ENCODE measurements at places on chromosomes 3 and 15.
A peak's percentile ranks its signal among the peaks of the same experiment; 100 is the strongest.

GRCh38 chr15:65856821-65857455, 12.4 kb upstream of the RAB11A start:
- peak; percentile 70 for DNase-seq

DNA sequence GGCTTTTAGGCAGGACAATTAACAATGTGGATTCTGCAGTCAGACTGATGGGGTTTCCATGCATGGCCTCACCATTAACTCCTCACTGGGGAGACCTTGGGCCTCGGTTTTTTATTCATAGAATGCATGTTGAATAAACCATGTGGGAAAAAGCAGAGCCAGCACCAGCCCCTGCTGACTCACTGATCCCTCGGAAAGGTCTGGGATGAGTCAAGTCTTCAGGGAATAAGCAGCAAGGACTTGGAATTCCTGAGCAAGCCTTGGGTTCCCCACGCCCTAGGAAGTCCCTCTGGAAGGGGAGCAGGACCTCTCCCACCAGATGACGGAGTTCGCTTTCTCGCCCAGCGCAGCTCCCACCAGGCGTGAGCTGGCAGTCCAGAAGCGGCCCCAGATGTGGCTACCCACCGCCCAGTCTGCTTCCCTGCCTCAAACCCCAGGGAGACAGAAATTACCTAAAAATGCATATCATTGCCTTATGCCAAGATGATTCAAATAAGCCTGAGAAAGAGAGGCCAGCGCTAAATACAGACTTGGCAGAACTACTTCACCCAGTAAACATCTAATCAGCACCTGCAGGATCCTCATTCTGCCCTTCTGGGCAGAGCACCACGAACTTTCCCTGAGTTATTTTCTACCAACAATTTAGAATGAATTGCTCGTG, 45.4 kb downstream of the BTD start:
- DNase-seq = peak; percentile 73

DNA sequence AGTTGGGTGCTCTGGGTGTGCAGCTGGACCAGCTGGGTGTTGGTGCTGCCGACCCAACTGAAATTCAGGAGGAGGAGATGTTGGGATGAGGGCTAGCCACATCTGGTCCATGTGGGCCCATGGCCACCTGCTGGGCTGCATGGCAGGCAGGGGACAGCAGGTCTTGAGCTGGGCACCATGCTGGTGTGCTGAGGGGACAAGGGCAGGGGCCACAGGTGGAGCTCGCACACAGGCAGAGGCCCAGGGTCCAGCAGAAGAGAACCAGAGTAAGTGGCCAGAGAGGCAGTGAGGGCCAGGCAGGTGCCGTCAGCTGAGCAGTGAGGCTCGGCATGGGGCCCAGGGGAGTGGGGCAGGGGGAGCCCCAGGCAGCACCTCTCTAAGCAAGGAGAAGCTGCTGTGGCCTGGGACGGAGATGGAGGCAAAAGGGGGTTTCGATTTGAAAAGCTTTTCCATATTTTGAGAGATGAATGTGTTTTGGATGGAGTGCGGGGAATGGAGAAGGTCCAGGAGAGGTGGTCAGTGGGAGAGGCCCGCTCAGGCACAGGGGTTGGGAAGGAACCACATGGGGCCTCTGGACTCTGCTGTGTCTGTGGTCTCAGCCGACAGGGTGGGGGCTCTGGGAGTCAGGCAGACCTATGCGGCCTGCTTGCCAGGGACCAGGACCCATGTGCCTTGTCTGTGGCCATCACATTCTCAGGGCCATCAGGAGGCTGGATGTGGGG, 30.5 kb upstream of the PLXNA1 start:
- DNase-seq = no peak

DNA sequence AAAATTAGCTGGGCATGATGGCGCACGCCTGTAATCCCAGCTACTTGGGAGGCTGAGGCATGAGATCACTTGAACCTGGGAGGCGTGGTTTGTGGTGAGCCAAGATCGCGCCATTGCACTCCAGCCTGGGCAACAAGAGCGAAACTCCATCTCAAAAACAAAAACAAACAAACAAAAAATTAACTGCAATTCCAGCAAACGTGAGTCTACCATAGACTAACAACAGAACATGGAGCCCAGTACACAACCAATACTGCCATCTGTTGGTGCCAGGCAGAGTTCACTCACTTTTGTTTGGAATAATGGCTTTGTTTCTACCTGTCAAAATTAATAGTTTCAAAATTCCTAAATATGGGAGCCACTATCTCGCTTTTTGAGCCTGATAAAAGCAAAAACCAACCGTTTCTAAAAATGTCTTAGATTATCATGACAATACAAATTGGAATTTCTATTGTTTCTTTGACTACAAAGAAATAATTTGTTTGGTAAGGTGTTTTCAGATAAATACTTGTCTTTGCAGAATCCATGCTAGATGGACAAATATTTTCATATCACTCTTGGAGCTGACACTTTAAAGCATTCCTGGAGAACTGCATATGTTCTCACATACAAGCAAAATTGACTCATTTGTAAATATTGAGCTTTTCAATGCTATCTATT, 45.0 kb downstream of the GPR176 start:
- peak; percentile 57 for DNase-seq

DNA sequence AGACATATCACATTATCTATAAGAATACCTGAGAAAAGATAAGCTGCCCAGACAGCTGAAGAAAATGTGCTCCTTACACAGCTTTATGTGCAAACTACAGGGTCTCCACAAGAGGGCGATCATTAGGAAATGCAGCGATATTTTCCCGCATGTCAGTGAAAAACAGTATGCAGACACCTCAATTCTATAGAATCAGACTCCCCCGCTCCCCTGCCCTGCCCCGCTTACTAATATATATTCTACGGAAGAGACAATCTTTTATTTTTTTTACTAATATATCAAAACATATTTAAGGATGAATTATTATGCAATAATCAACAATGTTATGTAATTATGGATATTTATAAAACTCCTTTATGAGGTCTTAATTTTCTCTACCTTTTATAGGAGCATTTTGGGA, 681.3 kb downstream of the ROBO1 start:
- DNase-seq = peak; percentile 66

DNA sequence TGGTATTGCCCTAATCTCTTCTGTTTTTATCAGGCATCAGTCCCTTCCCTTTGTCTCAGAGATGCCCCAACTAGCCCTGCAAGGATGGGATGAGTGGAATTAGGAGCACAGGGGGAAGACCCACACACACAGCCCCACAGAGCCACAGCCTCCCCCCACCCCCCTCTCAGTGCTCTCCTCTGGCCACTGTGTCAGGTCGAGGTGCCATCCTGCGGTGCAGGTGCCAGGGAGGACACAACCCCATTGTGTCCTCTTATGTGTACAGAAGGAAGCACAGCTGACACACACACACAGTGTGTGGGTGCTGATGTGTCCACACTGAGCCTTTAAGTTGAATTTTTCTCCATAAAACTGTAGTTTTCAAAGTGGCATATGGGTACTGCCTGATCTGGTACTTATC, 534.5 kb downstream of the OCA2 start:
- no peak for DNase-seq

- no peak for DNase-seq
These were observed 283.3 kb downstream of the ADAMTS17 start for GRCh38 chr15:100058458-100058857.

DNA sequence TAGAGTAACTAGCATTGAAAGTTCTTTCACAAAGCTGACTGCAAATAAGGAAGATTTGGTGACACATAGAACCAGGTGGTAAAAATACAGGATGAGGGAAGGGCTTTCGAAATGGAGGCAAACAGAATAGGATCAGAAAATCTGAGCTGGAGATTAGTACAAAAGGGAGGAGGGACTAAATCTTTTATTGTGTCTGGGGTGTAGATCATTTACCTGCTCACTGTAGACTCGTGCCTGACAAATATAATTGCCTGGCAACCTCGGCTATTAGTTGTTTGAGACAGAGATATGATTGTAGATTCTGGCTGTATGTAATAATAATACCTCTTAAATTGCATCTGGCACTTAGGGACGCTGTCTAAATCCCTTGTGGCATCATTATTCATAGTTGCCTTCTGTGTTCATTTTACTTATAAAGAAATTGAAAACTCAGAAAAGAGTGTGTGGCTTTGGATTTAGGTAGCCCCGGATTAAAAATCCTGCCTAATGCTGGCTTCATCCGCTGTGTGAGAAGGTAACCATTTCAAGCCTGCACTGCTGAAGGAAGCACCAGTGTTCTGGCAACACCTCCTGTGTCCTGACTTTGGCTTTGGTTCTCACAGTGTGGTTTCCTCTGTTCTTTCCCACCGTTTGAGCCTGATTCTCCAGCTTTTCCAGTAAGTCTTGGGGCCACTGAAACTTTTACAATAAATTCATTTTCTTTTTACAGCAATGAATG, 25.0 kb upstream of the GPR160 start:
- DNase-seq = no peak

DNA sequence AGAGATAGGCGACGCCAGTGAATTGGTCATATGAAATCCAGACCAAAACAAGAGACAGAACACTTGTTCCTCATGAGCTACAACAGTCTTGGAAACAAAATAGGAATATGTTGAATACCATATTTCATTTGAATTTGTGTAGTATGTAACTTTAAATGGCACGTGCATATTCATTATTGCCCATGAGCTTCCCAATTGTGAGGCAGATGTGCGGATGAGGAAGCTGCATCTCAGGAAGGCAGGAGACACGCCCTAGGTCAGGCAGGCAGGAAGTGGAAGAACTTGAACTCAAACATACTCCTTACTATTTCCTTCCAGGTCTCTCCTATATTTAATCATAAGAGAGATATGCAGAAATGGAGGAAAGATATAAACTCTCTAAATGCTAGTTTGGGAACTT, 106.8 kb upstream of the SLC2A2 start:
- no peak for DNase-seq

DNA sequence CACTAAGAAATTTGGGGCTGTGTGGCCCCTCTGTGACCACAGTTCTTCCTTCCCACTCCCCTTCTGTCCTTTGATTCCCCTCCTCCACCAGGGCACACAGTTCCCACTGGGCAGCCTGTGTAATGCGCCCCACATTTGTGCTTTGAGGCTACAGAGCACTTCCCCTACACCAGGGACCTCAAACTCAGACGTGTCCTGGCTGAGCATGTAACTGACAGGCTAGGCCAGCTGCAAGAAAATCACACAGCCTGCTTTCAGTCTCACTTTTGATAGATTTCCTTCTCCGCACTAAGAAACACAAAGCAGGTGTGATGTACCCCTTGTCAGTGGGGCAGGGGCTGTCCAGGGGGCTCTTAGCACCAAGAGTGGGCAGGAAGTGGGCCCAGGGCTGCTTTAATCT, 29.6 kb downstream of the PRKCD start:
- DNase-seq = peak; percentile 60

GRCh38 chr15:58369261-58369701, 62.5 kb upstream of the LIPC start:
- no peak for DNase-seq

- DNase-seq = no peak
These were observed 159.8 kb downstream of the THSD4 start for GRCh38 chr15:71275098-71275497.

GRCh38 chr3:128021768-128022372, 30.4 kb upstream of the SEC61A1 start:
- no peak for DNase-seq

DNA sequence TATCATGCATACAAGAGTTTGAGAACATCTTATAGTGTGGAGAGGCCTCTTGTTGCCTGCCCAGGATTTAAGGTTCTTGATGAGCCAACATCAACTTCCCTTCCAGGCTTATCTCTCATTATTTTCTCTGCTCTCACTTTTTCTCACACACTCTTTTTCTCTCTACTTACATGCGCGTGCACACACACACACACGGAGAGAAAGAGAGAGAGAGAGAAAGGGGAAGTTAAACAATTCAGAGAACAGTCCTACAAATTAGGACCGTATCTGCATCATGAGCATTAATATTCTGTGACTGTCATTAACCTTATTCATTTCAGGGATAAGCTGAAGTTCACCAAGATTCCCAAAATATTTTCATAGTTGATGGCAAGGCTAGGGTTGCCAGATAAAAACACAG, 269.0 kb downstream of the ZNF621 start:
- no peak for DNase-seq

- DNase-seq = peak; percentile 76
These were observed 31.5 kb upstream of the AP4E1 start for GRCh38 chr15:50876989-50877360.

GRCh38 chr15:79066391-79067071, 24.0 kb downstream of the RASGRF1 start:
- no peak for DNase-seq

DNA sequence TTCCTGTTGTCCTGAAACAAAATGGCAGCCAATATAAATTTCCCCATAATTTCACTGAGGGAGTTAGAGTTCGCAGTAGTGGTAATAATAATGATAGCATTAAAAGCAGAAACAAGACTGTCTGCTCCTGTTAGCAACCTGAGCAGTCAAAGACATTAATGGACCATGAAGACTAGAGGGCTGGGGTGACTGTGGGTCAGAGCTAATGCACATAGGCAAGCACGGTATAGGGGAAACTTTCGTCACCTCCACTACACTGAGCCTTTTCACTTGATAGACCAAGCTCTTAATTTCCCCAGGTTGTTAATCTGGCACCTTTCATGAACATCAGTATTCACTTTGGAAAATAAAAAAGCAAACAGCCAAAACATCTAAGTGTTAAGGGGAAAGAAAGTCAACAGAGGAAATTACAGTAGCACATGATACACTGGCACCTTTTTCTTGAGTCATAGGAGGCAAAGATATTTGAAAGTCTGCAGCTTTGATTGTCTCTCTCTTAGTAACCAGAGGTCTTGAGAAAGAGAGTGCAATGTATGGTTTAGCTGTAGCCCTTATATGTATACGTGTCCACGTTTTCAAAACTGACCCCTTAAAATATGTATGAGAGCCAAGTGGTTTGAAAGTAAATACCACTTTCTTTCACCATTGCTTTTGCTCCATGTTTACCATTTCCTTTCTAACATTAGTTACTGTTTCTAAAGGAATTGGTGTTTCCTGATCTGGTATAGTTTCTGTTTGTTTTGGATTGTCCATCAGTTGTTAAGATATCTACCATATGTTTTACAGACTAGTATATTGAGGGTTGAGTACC, 104.8 kb downstream of the FILIP1L start:
- no peak for DNase-seq

GRCh38 chr15:81281766-81282605, 42.0 kb downstream of the STARD5 start:
- DNase-seq = no peak

- DNase-seq = no peak
These were observed 19.8 kb upstream of the AADAC start for GRCh38 chr3:151794080-151794479.

GRCh38 chr3:100993309-100993708, at the start of gene ABI3BP:
TSS of gene ABI3BP (minus strand) at chr3:100993421. CDS start at chr3:100993384, 37 bp downstream.
- no peak for DNase-seq

GRCh38 chr3:197367081-197367780, 68.8 kb upstream of the DLG1 start:
- DNase-seq = no peak

DNA sequence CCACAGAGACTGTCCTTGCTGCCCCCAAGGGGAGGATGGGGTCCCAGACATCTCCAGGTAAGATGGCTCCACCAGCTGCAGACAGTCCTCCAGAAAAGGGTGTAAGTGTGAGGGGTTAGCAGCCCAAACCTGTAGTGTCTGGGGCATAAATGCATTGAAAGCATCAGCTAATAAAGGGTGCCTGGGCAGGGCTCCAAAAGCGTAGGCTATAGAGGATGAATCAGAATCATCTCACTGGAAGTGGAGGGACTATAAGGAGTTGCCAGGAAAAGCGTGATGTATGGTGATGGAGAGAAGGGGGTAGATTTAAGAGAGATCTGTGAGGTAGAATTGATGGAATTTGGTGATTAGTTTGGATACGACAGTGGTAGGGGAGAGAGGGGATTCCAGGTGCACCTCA, 79.9 kb upstream of the ONECUT1 start:
- DNase-seq = no peak
